ENCODE measurements at places on chromosomes 7 and 10. TPM values are rescaled to one million over a fixed set of nuclear protein-coding genes. Genes with fewer than 3 reads are reported as not detected.

GRCh38 chr10:97171001-97171400, 14.8 kb downstream of the SLIT1 start:
- no peak for DNase-seq

DNA sequence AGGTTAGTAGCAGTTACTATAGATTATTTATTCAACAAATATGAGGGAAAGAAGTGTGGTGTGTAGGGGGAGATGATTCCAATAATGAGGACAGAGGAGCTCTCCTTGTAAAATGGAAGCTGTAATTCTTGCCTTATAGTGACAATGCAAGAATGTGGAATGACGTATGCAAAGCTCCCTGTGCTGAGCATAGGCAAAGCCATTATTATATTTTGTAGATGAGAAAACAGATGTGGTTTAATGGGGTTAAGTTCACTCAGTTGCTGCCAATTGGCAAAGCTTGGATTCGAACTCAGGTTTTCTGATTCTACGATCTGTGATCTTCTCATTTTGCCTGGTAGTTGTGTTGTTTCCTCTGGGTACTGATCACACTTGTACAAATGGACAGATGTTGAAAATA, 153.3 kb downstream of the LSMEM1 start:
- no peak for DNase-seq

Gene CCDC201
- total RNA-seq = not detected

- no peak for DNase-seq
Measured at GRCh38 chr7:27176524-27176845, 2.4 kb upstream of the HOXA10 start.

DNA sequence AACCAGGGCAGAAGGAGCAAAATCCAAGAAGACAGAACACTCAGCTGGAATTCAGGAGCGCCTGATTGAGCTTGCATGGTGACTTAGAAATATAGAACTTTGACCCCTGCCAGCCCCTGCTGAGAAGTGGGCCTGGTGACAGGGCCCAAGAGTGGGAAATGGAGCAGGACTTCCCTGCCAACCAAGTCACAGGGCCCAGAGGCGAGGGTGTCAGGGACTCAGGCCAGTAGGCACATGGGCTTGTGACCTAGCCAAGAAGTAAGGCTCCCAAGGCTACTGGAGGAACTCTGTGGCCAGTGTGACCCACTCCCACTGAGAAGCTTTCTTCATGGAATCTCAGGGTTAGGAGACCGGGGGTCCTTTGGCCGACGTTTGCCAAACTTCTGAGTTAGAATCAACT, 31.9 kb downstream of the LRRC20 start:
- DNase-seq = no peak

Gene CPA4
- total RNA-seq = not detected
